ENCODE measurements at places on chromosomes 11 and 22.

GRCh38 chr11:34707462-34707840 lies 86.6 kb downstream of the EHF start:
- DNase-seq: no peak

- DNase-seq: no peak
These were observed 234.3 kb upstream of the TENM4 start for GRCh38 chr11:79675081-79675480.

GRCh38 chr11:61002598-61002997 lies 31.1 kb downstream of the CD6 start:
- DNase-seq: no peak

DNA sequence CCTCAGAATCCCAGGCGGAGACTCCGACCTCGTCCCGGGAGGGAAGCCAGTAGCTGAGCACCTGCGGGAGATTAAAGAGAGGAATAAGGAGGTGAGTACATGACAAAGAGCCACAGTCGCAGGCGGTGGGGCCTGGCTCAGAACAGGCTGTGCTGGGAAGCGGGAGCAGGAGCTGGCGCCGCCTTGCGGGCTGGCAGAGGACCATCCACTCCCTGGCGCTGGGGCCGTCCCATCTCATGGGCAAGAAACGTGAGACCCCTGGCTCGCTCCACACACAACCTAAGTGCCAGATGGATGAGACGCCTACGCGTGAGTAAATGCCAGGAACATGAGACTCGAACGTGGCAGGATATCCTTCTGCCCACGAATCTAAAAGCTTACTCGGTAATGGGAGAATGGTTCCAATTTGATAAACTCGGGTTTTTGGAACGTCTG lies 6.3 kb downstream of the CEND1 start:
- DNase-seq: peak; percentile 42

GRCh38 chr22:19260804-19261203 lies 30.7 kb downstream of the CLTCL1 start:
- DNase-seq: no peak

- DNase-seq: no peak
These were observed 12.8 kb downstream of the OR8A1 start for GRCh38 chr11:124582565-124582964.

Data from NCI-H510A (cell line).